ENCODE measurements at places on chromosomes 16 and 17.

DNA sequence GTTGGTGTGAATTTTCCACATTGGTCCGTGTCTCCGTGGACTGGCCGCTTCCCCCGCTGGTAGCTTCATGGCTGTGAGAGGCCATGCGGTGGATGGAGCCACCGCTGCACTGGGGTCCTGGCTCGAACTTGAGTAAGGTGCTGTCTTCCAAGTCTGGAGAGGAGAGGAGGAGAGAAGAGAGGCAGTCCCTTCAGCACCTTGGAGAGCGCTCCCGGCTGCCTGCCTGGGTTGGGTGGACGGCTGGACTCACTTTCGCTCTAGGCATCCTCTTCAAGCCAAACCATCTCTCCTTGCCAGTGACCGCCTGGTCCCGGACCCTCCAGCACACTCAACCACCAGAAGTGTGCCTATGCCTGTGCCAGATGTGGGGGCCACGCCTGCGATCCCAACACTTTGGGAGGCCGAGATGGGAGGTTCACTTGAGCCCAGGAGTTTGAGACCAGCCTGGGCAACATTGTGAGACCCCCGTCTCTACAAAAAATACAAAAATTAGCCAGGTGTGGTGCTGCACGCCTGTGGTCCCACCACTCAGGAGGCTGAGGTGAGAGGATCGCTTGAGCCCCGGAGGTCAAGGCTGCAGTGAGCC lies 6.2 kb downstream of the JPH3 start:
- peak; percentile 46 for DNase-seq

DNA sequence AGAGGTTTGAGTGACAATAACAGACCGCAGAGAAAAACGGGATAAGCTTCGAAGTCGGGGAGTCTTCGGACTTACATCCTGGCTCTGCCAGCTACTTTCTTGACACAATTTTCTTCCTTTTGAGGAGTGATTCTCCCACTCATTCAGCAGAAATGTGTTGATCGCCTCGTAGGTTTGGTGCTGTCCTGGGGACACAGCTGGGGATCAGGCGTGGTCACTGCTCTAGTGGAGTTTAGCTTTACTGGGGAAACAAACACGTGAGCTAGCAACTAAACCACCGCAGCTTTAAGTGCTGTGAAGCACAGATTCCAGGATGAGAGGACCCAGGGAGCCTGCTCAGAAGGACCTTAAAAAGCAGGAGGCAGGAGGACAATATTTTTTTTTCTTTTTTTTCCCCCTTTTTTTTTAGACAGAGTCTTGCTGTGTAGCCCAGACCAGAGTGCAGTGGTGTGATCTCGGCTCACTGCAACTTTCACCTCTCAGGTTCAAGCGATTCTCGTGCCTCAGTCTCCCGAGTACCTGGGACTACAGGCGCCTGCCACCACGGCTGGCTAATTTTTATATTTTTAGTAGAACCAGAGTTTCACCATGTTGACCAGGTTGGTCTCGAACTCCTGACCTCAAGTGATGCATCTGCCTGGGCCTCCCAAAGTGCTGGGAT lies 858 bp downstream of the NUBP1 start:
- no peak for DNase-seq

GRCh38 chr16:1787322-1788094 lies 4.7 kb downstream of the NUBP2 start:
- no peak for DNase-seq

GRCh38 chr16:27424772-27425498 lies 23.0 kb downstream of the IL21R start:
- DNase-seq = no peak

- no peak for DNase-seq
These were observed 9.8 kb downstream of the MSRB1 start for GRCh38 chr16:1933097-1933661.

DNA sequence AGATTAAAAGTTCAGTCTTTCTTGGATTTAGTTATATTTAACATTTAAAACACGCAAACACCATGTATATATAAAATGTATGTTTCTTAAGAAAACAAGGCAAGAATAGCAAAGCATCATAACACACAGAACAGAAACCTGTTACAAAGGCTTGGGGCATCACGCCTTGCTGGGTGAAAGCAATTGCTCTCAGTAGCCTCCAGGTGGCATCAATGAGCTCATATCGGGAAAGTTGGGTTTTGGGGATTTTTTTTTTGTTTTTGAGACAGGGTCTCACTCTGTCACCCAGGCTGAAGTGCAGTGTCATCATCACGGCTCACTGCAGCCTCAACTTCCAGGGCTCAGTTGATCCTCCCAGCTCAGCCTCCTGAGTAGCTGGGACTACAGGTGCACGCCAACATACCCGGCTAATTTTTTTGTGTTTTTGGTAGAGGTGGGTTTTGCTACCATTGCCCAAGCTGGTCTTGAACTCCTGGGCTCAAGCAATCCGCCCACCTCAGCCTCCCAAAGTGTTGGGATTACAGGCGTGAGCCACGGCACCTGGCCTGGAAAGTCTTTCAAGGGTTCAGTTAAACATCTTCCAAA lies 56.9 kb downstream of the CYB5D2 start:
- DNase-seq = peak; percentile 61

DNA sequence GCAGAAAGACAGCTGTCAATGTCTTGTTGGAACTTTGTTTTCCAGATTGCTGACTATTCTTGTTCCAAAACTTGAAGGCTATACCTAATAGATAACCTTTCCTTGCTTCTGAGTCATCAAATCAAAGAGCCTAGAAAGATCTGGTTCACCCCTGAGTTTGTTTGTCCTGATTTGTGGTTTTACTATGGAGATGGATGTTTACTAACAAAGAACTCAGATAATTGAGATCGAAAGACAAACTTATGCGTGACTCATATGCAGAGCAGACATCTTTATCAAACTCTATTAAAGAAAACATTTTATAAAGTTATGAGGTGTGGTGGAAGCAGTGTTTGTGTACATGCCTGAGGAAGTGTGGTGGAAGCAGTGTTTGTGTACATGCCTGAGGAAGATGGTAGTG lies 311.1 kb upstream of the TBX2 start:
- DNase-seq = no peak

DNA sequence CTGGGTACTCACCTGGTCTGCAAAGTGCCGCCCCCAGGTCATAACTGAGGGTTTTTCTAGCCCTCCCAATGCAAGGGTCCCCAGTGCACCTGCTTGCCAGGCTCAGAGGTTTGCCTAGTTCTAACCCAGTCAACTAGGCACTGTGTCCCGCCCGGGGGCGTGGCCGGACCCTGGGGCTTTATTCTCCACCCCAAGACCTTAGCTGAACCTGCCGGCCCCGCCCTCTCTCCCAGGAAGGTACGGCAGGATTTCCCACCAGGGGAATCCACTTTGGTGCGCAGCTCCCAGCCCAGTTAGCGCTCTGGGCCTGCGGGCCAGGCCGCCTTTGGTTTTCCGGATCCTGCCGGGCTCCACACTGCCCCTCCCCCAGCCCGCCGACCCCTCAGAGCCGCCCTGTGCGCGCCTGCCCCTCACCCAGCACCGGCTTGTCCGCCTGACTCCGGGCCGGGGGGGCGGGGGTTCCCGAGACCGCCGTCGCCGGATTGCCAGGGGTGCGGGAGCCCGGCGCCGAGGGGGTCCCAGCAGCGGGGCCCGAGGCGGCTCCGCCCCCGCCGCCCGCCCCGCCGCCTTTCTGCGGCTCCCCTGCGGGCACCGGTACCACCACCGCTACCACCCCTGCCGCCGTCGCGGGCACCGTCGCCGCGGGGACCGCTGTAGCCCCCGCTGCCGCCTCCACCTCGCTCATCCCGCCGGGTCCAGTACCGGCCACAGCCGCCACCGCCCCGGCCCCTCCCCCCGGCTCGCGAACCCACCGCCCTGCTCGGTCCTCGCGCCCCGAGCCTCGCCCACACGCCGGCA lies 424 bp downstream of the YBX2 start:
- no peak for DNase-seq

DNA sequence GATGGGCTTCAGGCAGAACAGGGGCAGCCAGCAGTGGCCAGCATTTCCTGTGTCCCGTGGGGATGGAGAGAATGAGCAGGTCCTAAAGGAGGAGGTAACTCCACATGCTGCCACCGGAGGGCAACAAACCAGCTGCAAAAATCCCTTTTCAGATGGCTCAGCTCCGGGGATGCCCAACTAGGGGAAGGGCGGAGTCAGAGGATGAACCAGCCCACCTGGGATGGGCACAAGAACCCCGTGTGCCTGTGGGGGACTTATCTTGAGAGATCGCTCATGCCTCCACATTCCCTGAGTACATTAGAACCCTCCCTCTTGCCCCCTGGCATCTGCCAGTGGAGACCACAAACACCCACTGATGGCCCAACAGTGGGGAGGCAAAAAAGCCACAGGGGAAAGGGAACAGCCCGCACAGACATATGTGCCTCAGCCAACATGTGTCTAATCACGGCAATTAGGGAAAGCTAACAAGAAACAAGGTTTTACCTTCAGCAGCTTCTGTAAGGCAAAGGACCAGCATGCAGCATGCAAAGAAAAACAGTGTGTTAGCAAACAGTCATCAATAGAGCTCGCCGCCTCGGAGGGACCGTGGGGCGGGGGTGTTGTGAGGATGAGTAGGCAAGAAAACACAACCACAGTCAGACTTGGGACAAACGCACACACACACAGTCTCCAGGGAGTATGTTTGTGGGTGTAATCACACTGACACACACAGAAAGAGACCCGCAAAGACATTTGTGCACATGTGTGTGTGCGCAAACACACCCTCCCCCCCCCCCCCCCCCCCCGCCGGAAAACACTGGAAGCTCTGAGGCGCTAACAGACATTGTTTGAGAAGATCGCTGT lies 64.0 kb downstream of the MYO18A start:
- peak; percentile 64 for DNase-seq

- no peak for DNase-seq
These were observed 91.3 kb downstream of the MAF start for GRCh38 chr16:79509211-79509631.

- DNase-seq = no peak
These were observed 21.1 kb upstream of the METRNL start for GRCh38 chr17:83058266-83058798.

DNA sequence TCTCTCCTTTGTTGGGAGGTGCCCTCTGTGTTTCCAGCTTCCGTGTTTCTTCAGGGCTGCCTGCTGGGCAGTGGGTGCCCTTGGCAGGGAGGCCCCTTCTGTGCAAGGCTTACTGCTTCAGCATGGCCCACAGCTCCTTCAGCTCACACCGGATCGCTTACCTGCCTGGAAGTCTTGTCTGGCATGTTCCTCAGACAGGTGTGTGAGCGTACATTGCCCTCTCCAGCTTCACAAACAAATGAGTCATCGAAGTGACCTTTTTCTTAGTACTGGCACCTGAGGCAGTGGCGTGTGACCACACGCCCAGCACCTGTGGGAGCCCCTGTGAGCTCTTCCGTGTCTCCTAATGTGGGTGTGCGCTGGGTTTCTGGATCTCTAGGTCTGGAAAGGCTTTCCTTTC lies 3.5 kb downstream of the RAB40C start:
- no peak for DNase-seq

DNA sequence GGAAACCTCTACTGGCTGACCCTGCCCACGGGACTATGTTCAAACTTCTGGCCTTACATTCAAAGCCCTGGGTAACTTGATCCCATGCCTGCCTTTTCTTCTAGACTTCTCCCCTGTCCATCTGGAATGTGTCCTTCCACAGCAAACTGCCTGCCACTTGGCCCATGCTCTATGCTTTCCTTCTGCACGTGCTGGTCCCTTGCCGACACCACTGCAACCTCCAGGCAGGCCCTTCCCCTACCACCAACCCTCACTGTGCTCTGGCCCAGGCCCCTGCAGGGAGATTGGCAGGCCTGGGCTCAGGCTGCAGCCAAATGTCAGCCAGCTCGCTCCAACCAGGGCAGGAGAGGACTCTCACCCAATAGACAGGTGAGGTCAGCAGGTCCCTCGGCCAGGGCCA lies 11.0 kb downstream of the HSD11B2 start:
- no peak for DNase-seq

DNA sequence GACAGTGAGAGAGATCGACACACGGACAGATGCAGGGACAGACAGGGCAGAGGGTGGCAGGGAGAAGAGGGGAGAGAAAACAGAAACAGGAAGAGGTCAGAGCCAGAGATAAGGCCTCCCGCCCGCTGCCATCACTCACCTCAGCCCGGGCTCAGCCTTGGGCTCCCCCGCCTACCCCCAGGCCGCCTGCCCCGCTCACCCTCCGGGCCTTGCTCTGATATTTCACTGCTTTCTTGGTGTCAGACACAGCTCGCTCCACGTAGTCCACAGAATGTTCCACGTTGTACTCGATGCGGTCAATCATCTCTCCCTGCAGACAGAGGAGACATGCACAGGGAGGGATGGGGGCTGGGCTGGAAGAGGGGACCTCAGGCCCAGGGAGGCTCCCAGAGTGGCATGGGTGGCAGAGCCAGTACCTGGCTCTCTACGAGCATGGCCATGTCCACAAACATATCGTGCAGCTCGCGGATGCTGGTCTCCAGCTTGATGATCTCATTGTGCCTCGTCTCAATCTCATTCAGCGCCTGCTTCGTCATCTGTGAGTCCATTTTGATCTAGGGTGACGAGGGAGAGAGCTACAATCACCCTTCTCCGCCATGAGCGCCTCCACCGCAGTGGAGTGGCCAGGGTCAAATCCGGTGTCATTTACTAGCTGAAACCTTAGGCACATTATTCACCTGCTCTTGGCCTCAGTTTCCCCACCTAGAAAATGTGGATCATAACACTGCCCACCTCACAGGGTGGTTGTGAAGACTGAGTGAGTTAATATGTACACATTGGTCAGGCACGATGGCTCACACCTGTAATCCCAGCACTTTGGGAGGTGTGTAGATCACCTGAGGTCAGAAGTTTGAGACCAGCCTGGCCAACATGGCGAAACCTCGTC lies 8.2 kb downstream of the HSD3B7 start:
- no peak for DNase-seq

DNA sequence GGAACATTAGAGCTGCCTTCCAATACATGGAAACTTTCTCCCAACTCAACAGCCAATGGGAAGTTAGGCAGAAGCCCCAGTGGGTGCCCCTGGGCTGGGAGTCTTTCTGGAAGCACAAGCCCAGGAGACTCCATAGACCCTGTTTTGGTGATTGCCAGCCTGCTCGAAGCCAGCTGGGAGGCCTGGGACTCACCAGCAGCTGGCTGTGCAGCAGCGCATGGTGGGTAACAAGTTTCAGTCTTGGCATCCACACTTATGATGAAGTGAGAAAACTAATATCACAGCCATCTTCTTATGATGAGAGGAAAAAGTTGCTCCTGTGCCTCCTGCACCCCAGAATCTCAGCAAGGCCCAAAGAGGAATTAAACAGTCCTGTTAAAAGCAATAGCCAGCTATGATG lies 522.5 kb upstream of the CDH5 start:
- no peak for DNase-seq

GRCh38 chr17:3782751-3783150 lies 18.2 kb downstream of the ITGAE start:
- DNase-seq = no peak

GRCh38 chr16:81693041-81693743 lies 85.9 kb upstream of the PLCG2 start:
- no peak for DNase-seq

DNA sequence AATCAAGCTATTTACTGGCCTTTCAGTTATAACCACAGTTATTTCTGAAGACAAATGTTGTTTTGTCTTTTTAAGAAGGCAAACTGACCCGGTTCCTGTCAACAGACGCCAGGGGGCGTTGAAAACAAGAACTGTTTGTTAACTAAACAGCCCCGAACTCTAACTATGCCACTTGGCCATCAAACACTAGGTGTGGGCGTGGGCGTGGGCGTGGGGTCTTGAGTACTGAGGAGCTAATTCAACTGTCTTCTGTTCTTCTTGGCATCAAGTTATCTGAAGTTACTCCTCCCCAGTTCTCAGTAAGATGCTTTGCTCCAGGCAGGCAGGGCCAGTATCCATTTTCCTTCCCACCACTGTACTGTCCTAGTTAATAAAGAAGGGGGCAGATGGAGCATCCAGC lies 63.3 kb upstream of the MTMR4 start:
- peak; percentile 70 for DNase-seq

- DNase-seq = no peak
These were observed 82.3 kb downstream of the MARCHF10 start for GRCh38 chr17:62725791-62726249.

- DNase-seq = no peak
These were observed 49.7 kb downstream of the SMG6 start for GRCh38 chr17:2253768-2254406.

Measured in NAMALWA (cell line).